Left renal cortex interstitium (tissue), 4 donors: ENCODE measurements at places on chromosomes 6 and 20. TPM values are rescaled to one million over a fixed set of nuclear protein-coding genes. Genes with fewer than 3 reads are reported as not detected.

Gene EYA2
- polyA plus RNA-seq: 1.8 TPM

Gene GPLD1
- 4.0 TPM for polyA plus RNA-seq

Gene DAAM2
- 27.2 TPM for polyA plus RNA-seq

GRCh38 chr6:88972504-88973423, 9.3 kb upstream of the RNGTT start:
- no peak for DNase-seq
